ENCODE measurements at places on chromosomes 4 and X. TPM values are rescaled to one million over a fixed set of nuclear protein-coding genes. Genes with fewer than 3 reads are reported as not detected.

The MND1 gene
- 42.2 TPM for total RNA-seq

The SLC7A11 gene
- 9.6 TPM for total RNA-seq

The MAGEA12 gene
- total RNA-seq, result not detected

The ERCC6L gene
- total RNA-seq, result 34.5 TPM

The MSX1 gene
- total RNA-seq, result not detected

The SPACA5 gene
- not detected for total RNA-seq

The MAGEA10 gene
- not detected for total RNA-seq

The PFKFB1 gene
- 0.74 TPM for total RNA-seq

The TREX2 gene
- total RNA-seq, result not detected

The PNMA3 gene
- total RNA-seq, result 2.9 TPM

GRCh38 chr4:3673716-3674478, 92.3 kb upstream of the ADRA2C start:
- no peak for DNase-seq

GRCh38 chr4:54228961-54229501, at the start of gene PDGFRA:
TSS of gene PDGFRA (plus strand) at chr4:54229293. CDS start at chr4:54258769, 29,476 bp downstream.
- DNase-seq, result peak; percentile 45

DNA sequence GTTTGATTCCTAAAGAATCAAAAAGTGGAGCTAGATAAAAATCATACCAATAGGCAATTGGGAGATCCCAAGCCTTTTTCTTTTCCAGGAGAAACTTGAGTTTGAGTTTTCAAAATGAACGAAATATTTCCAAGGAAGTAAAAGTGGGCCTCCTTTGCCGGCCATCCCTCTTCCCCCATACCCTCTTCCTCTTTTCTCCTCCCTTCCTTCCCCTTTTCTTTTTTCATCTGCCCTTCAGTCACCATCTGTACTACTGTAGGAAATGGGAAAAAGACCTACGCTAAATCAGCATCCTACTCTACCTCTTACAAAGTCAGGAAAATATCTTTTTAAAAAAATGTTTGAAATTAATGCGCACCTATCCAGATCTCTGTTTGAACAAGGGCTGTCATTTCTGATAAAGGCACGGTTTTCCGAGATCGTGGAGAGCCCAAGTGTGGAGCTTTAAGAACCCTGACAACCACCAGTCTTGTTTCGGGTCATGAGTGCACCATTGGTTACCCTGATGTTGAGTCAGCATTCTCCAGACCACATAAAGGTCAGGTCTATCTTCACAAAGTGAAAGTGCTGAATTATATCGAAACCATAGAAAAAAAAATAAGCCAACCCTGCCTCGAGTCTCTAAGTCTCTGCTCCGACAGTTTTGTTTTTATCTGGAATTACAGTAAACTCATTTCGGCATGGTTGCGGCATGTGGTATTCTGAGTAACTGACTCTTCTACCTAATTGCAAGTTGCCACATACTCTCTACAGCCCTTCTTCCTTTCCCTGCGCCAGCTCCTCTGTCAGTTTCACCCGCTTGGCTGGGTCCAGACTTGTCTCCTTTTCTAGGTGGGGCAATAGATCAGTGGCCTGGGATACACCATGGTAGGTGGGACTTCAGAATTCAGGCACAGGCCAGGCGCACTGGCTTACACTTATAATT, 140.2 kb upstream of the KLF3 start:
- no peak for DNase-seq

GRCh38 chr4:29375716-29376115, 1344.5 kb upstream of the PCDH7 start:
- peak; percentile 23 for DNase-seq

DNA sequence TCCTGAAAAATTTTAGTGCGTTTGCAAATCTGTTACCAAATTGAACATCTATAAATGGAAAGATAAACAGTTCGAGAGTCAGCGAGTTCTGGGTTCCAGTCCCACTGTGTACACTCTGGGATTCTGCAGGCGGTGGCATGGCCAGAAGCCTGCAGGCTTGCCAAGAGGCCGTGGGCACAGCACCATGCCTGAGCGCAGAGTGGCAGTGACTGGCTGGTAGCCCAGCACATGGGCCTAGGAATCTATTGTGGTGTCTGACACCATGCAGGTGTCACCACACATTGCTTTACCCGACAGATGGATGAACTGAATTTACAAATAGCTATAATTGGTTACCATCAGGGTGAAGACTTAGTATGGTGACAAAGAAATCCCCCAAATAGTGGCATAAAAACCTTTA, 71.7 kb upstream of the TLR3 start:
- DNase-seq, result no peak

DNA sequence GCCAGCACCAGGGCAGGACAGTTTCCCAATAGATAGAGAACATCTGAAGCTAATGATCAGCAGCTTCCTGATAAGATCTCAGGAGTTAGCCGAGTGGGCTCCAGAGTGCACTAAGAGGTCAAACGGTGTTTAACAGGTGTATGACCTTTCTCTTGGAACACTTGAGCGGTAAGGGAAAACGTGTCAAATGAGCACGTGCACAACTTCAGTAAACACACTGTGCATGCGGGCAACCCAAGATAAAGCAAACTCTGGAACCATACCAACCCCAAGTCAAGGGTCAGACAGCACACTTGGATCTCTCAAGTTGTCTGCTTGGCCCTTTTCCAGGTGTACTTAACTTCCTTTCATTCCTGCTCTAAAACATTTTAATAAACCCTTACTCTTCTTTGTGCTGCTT, 1941.5 kb upstream of the PCDH10 start:
- no peak for DNase-seq

DNA sequence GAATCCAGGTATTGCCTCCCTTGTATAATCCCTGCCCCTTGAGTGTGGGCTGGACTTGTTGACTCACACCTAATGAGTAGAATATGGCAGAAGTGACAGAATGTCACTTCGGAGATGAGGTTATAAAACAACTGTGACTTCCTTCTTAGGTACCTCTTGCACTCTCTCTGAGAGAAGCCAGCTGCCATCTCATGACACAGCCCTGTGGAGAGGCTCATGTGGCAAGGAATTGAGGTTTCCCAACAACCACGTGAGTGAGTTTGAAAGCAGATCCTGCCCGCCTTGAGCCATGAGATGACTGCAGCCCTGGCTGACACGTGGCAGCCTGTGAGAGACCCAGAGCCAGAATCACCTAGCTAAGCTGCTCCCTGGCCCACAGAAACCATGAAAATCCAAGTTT, 13.5 kb downstream of the ASB11 start:
- DNase-seq, result no peak

GRCh38 chr4:46329118-46329976, 60.6 kb downstream of the GABRA2 start:
- peak; percentile 78 for DNase-seq

GRCh38 chrX:124529786-124530185, 183.4 kb downstream of the SH2D1A start:
- no peak for DNase-seq

- DNase-seq, result no peak
These were observed 63.3 kb upstream of the RELL1 start for GRCh38 chr4:37749398-37749988.

DNA sequence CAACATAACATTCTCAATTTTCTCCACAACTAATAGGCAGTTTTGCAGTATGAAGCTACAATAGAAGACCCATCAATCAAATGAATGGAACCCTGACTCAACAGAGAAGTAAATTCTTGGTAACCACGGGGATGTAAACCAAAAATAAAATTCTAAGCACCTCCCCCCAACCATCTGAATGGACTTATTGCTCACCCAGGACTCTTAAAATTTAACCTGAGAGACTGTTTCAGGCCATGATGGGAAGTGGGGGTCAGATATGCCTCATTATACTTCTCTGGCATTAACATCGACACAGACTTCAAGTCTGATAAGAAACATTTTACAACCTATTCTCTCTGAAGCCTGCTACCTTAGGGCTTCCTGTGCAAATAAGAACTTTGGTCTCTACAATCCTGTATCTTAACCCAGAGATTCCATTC, 620.9 kb downstream of the TLL1 start:
- no peak for DNase-seq
